ENCODE measurements at places on chromosomes 12 and 14.
A peak's percentile ranks its signal among the peaks of the same experiment; 100 is the strongest.

DNA sequence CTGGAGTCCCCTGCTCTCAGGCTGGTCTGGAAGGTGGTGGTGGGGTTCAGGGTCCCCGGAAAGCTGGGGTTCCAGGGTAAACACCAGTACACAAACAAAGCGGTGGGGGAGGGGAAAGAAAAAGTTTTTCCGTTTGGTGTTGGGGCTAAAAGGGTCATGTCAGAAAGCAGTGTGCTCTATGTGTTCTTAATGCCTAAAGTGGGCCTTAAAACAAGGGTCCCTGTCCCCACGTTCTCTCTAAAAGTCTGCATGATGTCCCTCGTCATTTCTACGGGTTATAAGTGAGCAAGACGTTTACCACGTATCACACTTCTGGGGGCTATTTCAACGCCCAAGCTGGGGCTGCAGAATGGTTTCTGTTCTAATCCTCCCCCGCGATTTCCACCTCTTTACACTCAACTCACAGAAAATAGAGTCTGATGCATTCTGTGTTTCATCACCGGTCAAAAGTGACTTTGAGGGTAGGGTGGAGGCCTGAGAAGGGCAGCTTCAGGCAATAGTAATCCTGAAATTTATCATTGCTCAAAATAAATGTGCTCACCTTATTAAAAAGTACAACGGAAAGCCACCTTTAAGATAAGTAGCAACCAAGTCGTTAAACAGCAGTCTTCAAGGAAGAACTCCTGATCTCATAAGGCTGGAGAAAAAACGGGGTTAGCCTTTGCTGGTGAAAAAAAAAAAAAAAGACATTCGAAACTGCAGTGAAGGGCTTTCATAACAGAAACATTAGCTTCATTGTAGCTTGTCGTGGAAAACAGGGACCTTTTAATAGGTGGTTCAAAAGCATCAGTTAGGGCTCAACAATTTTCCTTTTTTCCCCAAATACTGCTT, 63.9 kb upstream of the PTGR2 start:
- DNase-seq = peak; percentile 9

DNA sequence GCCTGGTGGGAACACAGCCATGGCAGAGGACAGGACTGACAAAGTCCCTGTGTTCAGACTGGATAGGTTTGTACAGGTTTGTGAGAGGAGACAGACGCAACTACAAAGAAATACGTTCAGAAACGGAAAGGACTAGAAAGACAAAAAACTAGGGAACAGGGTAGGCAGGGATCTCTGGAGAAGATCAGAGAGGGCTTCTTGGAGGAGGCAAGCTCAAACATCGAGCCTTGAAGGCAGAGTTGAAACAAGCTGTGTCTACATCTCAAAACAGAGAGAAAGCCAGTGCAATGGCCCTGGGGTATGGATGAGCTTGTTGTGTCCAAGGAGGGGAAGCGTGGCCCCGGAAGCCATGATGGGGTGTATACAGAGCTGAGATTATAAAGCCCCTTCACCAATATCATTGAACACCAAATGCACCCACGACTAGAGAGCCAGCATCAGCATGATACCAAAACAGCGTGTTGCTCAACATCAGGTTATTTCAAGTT, 89.6 kb upstream of the NCOR2 start:
- DNase-seq = no peak

- no peak for DNase-seq
Measured at GRCh38 chr14:30885840-30886740, 11.7 kb downstream of the COCH start.

DNA sequence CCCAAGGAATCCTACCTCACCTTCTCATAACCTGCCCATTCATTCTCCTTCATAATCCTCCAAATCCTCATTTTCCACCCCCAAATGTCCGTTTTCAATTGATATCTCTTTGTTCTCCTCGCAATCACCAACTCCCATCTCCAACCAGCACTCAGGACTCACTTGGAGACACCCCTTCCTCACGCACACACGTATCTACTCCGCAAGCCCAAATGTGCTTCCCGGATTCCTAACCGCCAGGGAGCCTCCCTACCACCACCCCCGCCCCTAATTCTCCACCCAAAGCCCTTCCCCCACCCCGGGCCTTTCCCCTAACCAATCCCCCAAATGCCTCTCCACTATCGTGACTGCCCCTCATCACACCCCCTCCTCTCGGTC, 304 bp downstream of the KCTD10 start:
- no peak for DNase-seq

DNA sequence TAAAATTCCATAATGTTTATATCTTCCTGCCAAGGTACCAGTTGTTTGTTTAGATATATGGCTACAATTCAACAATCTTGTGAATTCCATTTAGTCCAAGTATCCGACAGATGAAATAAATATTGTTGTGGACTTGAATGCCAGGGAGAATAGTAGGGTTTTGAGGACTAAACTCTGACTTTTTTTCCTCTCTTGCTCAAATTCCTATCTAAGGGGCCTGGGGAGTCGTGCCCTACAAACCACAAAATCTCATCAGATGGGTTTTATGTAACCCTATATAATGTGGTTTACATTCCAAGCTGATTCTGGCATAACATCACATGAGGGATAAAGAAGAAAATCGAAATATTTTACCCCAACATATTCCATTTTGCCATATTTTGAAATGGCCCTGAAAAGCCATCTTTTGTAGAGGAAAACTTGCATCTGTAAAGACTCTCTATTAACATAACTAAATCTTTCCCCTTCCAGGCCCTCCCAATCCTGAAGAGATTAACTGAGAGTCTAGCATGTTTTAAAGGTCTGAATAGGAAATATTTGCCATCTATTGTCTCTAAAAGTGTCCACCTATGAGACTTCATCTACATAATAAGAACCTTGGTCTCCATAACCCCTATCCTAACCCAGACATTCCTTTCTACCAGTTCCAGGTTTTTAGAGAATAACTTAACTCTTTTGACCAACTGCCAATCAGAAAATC, 184.7 kb upstream of the KITLG start:
- no peak for DNase-seq

- DNase-seq = no peak
Measured at GRCh38 chr12:93176610-93177126, 201.1 kb upstream of the NUDT4 start.

DNA sequence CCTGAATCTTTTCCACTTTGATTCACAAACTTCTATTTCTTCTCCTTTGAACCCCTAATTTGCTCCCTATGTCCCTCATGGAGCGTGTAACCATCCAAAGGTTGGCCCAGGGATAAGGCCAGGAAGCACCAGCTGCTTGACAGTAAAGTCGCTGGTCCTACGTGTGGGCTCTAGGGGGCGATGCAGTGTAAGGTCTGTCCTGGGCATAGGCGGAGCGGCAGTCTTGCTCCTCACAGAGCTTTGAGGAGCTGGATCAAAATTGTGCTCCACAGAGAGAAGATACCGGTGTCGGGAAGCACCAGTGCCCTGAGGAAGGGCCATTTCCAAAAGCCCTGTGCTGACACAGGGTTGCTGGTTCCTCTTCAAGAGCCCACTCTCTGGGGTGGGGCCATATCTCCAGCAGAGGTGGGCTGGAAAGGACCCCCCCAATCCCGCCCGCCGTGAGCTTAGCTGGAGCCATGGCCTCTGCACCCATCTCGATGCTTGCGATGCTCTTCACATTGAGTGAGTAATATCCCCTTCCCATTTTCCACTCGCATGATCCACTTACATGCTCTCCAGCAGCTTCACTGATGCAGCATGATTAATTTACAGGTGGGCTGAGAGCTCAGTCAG, 49.9 kb upstream of the OR4E1 start:
- no peak for DNase-seq

GRCh38 chr12:57441846-57442427, 7.4 kb downstream of the INHBC start:
- no peak for DNase-seq

DNA sequence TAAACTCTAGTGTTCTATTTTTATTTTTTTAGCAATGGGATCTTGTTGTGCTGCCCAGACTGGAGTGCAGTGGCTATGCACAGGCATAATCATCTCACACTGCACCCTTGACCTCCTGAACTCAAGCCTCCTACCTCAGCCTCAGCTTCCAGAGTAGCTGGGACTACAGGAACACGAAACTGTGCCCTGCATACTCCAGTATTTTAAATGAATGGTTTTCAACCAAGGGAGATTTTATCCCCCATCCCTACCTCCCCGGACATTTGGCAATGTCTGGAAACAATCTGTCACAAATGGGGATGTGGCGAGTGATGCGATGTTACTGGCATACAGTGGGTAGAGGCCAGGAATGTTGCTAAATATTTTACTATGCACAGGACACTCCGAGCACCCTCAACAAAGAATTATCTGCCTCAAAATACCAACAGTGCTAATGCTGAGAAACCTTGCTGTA, 2.1 kb downstream of the CBX5 start:
- DNase-seq = no peak

DNA sequence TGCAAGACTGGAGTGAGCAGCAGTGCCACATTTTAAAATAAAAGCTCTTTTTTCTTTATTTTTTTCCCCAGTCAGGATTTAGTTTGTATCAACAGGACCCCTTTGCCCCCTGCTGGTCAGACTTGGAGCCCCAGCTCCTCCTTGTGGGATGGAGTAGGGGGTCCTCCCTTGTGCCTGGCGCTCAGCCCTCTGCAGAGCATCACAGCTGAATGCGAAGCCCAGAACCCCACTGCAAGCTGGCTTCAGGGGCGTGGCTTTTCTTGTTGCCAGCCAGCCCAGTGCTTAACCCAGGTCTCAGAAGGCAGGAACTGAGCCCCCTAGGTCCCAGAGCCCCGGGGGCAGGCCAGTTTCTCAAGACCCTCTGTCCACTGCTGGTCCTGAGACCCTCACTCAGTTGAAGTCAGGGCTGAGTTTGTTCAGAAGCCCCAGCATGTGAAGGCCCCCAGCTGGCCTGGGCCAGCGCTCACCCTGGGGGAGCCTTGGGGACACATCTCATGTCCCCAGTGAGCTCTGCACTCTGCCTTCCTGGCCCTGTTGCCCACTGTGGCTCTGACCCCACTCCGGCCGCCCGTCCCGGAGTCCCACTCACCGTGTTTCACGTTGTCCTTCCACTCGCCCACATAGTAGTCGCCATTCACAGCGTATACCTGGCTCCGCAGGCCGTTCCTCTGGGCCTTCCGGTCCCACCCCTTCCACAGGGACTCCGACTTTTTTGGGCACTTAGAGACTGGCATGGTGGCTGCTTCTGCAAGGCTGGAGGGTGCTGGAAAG, 519 bp downstream of the MORN3 start:
- DNase-seq = no peak

- DNase-seq = no peak
Measured at GRCh38 chr14:98187281-98187680, 1084.7 kb downstream of the BCL11B start.

DNA sequence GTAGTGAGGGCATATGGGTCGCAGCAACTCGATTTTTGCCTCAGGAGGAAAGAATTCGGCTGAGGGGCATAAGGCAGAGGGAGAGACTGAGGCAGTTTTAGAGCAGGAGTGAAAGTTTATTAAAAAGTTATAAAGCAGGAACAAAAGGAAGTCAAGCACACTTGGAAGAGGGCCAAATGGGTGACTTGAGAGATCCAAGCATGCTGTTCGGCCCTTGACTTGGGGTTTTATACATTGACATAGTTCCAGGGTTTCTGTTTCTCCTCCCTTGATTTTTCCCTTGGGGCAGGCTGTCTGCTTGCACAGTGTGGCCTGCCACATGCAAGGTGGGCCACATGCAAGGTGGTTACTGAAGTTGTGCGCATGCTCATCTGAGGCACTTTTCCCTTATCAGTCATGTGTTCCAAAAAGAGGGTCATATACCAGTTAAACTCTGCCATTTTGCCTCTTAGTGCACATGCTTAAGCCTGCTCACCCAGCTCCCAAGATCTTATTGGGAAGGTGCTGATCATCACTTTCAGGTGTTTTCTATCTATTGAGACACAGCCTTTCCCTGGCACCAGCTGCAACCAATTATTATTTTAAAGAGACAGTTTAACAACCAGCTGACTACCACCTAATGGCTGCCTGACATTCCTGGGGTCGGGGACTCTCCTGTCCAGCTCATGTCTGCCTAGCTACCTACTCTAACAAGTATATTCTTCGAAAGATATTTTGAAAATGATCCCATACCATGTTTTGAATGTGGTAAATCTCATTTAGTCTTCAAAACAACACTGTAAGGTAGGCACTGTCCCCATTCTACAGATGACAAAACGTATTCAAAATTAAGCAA, 19.9 kb downstream of the PTGER2 start:
- no peak for DNase-seq

DNA sequence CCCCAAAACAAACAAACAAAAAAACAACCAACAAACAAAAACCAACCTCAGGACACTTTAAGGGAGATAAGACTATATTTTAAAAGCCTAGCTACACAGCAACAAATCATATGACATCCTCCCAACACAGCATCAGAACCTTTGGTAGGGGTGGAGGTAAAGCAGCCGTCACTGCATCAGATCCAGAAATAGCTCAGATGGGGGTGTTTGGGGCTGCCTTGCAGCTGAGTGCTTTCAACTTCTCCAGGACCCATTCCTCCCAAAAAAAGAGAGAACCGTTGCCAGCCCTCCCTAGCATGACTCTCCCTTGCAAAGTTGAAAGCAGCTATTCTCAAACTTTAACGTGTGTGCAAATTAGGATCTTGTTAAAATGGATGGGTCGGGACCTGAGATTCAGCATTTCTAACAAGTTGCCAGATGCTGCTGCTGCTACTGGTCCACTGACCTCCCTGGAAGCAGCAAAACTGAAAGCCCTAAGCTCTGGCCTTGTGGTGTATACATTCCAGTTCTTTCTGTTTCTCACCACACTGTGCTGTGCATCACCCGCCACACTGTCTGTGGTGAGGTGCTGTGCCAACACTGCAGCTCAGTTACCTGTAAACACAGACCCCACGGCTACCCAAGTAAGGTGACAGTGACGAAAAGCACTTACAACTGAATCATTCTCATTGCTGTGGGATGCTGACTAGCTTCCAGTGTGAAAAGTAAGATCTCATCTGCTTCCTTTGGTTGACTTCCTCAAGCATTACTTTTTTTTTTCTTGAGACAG, 54.0 kb downstream of the SLC38A1 start:
- no peak for DNase-seq

- DNase-seq = no peak
Measured at GRCh38 chr12:76471579-76471978, 88.0 kb downstream of the OSBPL8 start.

DNA sequence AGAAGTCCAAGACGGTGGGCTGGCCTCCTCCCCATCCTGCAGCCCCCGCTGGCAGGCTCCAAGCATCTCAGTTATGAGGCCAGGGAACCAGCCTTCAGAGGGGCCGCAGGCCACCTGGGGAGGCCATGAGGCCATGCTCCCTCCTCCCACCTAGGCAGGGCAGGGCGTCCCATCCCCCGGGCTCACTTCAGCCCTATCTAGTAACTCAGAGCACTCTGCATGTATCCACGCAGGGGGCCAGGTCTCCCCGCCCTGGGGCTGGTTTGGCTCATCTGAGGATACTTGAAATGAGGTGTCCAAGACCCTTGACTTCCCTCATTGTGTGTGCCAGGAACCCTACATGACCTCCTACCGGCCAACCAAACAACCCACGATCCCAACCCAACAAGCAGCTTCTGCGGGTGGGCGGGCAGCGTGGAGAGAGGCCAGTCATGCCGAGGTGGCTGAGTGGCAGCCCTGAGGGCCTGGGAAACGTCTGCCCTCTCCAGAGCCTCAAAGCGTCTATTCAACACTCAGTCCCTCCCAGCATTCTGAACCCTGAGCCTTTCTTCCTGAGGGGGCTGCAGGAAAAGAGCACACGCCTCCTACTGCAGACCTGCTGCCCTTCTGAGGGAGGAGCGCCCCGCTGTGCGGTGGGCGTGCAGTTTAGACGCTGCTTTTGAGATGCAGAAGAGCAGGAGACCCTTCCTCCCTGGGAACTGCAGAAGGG, 16.8 kb downstream of the ISCA2 start:
- peak; percentile 37 for DNase-seq

- peak; percentile 45 for DNase-seq
Measured at GRCh38 chr12:4164559-4165558, 108.7 kb upstream of the CCND2 start.

- DNase-seq = no peak
Measured at GRCh38 chr12:76670776-76671175, 93.1 kb upstream of the ZDHHC17 start.
